ENCODE measurements at places on chromosomes 3 and 15.

- DNase-seq, result no peak
Measured at GRCh38 chr15:74827614-74828013, 1.2 kb downstream of the CPLX3 start.

DNA sequence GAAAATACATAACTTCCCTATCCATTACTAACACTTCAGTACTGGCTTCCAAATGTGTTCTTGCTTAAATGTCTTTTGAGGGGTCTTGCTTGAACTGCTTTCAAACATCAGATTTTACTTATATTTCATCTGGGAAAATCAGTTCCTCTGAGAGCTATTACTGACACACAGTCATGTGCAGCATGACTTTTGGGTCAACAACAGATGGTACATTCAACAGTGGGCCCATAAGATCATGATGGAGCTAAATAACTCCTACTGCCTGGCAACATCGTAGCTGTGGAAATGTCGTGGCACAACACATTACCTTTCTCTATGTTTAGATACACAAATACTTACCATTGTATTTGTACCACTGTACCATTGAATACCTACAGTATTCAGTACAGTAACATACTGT lies 43.8 kb downstream of the WWTR1 start:
- no peak for DNase-seq

DNA sequence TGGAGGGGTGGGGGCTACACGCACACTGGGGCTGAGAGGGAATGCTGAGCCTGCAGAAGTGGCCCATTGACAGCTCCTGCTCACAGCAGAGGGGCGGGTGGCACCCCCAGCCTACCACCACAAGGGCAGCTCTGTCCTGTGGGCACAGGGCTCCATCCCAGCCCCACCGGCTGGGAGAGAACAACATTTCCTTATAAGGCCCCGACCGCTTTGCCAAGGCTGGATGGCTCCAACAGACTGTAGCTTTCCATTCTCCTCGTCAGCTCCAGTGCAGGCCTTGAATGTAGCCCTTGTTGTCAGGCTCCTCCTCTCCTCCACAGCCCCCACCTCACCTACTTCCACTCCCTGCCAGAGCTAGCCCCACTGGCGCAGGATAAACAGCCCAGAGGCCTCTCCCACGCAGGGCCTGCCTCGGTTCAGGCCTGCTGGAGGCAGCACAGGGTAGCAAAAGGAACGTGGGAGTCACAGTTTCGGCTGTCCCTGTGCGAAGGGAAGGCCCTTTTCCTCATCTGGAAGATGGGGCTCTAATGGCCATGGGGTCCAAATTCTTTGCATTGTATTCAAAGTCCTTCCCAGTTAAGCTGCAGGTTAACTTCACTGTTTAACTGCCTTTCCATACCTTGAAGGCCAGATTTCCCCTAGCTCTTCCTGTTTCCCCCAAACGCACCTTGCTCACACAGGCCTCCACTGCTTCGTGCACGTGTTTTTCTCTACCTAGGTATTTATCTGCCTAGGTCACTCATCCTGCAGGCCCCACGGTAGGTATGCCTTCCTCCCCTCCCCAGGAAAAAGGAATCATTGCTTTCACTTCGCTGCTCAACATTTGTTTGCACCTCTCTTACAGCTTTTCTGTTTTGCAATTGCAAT lies 101.6 kb upstream of the LPP start:
- peak; percentile 95 for DNase-seq

DNA sequence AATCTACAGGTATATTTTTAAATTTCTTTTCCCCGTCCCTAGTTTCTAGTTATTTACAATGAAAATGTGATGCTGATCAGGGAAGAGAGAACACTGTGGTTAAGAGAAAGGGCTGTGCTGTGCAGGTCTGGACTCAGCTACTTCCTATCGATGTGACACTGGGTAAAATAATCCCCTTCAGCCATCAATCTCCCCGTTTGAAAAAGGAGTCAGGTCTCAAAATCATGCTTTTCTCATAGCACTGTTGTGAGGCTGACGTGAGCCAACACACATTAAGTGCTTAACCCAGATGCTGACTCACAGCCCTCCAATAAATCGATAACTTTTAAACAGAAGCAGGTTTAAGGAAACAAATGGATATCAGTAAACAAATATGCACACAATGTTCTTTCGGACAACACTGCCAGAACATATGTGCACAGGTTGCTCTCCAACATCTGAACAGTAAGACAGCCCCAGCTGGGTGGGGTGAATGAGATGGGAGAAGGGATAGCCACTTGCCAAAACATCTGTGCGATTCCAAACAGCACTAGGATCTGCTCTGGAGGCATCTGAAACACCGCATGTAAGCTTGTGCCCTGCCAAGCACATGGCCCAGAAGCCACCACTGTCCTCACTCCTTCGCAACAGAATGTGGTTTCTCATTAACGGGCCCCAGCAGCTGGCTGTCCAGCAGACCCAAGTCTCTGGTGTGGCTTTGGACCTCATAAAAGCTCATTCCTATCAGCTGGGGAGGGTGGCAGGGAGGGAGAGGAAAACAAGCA lies 143.2 kb upstream of the PRICKLE2 start:
- no peak for DNase-seq

GRCh38 chr3:106088304-106088703 lies 219.5 kb upstream of the CBLB start:
- peak; percentile 1 for DNase-seq

DNA sequence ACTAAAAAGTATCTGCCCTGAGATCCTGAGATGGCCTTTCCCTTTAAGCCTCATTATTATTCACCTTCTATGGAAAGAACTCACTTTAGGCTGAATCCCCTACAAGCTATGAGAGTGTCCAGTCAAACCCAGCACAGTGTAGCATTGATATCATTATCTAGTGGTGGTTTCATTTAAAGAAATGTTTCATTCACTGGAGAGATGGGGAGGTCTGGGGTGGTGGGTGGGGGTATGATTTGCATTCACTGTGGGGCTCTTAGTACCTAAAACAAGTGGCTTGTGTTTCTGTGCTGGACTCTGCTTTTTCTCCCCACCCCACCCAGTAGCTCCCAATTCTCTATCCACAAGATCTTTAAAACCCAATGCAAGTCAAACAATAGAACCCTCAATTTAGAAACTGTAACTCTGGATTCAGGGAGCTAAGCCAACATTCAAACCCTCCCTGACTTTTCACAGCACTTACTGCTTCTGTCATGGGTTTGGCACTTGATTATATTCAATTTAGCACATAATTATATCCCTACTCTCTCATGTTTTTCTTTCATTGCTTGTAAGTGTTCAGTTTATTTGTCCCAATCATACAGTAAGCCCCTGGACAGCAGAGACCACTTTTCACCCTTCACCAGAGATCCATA lies 310.5 kb upstream of the THBS1 start:
- no peak for DNase-seq

Measured in astrocyte of the hippocampus (primary cell).